ENCODE measurements at places on chromosomes 2 and 18. TPM values are rescaled to one million over a fixed set of nuclear protein-coding genes. Genes with fewer than 3 reads are reported as not detected.
A peak's percentile ranks its signal among the peaks of the same experiment; 100 is the strongest.

DNA sequence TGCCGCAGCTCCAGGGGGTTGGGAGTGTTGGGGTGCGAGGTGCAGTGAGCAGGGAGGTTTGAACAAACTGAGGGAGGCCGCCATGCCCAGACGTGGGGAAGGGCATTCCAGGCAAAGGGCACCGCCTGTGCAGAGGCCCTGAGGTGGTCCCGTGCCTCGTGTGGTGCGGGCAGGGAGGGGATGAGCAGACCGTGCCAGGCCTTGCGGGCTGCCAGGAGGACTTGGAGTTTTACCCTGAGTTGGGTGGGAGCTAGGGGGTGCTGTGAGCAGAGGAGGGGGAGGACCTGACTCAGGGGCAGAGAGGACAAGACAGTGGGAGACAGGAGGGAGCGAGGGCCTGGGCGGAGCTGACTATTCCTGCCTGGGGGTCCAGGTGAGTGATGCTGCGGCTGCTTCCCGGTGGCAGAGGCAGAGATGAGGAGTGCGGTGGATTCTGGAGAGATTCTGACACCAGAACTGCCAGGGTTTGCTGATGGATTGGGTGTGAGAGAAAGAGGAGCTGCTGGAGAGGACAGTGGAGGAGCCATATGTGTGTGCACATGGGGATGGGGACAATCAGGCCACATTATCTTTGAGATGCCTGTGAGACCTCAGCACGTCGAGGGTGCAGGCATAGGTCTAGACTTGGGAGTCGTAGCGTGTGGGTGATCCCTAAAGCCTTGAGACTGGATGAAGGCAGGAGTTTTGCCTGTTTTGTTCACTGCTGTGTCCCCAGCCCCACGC lies 23.4 kb downstream of the ZAP70 start:
- no peak for ATAC-seq

- ATAC-seq = no peak
Observed at GRCh38 chr2:24908461-24908901, 11.6 kb downstream of the ADCY3 start.

DNA sequence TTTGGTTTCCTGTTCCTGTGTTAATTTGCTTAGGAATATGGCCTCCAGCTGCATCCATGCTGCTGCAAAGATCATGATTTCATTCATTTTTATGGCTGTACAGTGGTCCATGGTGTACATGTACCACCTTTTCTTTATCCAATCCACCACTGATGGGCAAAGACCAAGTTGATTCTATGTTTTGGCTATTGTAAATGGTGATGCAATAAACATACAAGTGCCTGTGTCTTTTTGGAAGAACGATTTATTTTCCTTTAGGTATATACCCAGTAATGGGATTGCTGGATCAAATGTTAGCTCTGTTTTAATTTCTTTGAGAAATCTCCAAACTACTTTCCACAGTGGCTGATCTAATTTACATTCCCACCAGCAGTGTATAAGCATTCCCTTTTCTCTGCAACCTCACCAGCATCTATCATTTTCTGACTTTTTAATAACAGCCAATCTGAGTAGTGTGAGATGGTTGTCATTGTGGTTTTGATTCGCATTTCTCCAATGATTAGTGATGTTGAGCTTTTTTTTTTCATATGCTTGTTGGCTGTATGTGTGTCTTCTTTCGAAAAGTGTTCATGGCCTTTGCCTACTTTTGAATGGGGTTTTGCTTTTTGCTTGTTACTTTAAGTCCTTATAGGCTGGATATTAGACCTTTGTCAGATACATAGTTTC lies 19.4 kb downstream of the EXOC6B start:
- no peak for ATAC-seq

DNA sequence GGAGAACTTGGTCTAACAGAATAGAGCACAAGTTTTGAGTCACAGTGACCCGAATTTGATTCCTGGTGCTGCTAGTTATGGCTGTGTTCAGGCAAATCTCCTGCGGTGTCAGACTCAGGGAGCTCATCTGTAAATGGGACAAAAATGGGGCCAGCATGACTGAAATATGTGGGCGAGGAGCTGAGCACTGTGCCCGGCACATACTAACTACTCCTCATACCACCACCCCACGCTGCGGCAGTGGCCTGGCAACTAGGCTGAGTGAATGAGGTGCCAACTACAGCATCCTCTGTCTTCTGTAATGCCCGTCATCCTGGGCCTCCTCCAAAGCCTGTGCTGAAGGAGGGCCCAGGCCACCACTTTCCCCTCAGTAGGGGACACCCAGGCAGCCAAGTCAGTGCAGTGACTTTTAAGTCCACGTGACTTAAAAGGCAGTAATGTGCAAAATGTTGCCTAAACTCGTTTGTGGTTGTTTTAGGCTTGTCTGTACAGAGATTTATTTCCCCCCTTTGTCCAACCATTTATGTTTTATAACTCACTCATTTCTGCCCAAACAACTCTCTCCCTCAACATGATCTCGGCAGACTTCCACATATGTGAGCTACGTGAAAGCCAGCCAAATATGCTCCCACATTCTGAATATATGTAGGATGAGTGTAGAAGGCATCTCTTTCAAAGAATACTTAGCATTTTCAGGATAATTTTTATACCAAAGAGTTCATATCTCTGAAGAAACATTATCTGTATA lies 773.7 kb downstream of the TSN start:
- ATAC-seq = no peak

DNA sequence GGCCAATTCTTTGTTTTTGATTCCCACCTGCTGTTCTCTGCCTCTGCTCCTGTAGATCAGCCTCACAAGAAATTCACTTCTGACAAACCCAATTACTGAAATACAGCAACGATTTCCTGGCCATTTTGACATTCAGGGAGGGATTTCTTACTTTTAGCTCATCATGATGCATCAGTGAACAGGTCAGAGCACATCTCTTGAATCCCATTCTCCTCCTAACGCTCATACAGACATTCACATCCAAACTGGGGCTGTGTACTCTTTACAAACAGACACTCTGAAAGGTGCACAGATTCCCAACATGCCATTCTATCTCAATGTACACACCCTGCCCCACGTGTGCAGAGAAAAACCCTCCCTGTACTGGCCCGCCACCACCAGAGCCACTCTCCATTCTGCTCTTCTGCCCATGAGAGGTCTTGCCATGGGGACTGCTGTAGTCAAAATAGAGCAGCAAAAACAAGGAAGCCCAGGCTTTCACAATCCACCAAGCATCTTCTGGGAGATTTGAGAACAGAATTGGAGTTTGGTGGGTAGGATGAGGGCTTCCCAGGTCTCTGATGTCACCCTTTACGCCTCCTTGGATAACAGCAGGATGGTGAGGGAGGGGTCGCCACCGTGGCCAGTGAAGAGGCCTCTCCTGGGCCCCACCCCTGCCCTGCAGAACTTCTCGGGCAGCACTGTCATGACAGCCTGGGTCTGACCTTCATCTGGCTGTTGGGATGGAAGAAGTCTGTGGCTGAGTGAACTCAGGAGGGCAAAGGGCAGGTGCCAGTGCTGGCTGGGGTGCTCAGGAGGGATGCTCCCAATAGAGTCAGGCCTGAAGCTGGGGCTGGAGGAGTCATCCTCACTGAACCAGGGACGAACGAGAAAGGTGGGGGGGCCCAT lies 41.9 kb upstream of the ZFP36L2 start:
- ATAC-seq = peak; percentile 6

DNA sequence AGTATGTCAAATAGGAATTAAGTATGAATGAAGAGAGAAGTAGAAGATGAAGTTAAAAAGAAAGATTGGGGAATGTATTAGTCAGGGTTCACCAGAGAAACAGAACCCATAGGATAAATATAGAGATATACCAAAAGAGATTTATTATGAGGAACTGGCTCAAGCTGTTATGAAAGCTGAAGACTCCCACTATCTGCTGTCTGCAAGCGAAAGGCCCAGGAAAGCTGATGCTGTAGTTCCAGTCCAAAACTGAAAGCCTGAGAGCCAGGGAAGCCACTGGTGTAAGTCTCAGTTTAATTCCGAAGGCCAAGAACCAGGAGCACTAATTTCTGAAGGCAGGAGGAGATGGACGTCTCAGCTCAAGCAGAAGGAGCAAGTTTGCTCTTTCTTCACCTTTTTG lies 200.9 kb upstream of the FN1 start:
- ATAC-seq = no peak

GRCh38 chr2:97871096-97871780 lies 124.5 kb downstream of the TMEM131 start:
- ATAC-seq = peak; percentile 13

- no peak for ATAC-seq
Observed at GRCh38 chr2:223396993-223397392, 205.2 kb downstream of the SCG2 start.

DNA sequence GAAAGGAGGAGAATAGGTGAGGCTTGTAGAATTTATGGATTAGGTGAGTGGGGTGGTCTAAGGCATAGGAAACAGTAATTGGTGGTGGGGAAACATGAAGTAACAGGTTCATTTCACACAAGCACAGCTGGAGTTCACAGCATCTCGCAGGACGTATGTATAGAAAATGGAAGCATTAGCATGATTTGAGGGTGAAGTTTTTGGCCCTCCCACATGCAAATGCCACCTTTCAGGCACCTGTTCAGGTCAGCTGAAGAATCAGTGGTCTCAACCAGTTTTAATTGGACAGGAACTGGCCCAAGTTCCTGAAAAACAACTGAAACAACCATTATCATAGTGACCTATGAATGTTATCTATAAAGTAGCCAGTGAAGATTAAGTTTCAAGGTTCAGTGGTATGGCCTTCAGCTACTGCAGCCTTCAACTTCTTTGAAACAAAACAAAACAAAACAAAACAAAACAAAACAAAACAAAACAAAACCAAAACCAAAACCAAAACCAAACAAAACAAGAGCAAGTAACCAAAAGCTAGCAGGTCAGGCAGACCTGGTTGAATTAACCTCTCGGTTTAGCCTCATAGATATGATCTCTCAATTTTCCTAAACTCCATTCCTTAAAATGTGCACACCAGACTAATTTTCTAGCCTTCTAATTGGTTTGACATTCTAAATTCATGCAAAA lies 102.1 kb upstream of the SPHKAP start:
- no peak for ATAC-seq

- no peak for ATAC-seq
Observed at GRCh38 chr2:148640767-148641166, 3.8 kb upstream of the EPC2 start.

DNA sequence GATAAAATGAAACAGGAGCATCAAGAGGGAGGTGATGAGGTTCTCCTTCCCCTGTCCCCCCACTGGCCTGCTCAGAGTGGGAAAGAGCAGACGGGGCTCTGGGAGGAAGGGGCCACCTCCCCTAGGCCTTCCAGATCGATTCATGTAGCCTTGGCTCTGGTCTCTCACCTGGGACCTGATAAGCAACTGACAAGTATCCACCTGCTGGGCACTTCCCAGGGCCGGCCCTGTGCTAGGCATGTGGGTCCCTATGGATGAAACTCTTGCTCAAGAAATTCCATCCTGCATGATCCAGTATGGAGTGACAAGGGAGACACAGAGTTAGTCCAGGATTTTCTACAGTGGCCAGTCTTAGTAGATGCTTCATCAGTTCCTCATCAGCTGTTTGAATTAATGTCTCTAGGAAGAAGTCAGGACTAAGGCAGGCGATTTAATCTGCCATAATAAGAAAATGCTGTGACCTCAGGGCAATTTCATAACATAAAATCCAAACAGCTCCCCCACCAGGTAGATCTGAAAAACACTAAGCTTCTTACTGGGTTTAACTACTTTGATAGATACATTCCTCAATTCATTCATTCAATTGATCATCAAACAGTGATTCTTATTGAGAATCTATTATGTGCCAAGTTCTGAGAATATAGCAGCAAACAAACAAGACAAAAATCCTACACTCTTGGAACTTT lies 44.7 kb upstream of the ZFP36L2 start:
- no peak for ATAC-seq

DNA sequence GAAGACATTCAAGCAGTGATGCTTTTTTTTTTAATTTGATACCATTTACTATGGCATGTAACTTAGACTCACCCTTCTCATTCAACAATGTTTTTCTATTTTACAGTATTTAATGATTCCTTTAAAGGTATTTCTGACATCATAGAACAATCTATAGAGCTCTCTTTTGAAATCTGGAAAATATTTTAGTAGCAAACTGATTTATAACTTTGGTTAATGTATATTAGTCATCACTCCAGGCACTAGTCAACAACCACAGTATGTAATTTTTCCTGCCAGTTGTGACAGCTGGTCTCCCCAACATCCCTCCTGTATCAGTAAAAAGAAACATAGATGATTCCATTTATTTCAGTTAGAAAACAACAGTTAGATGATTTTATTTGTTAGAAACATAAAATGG lies 122.9 kb downstream of the LCLAT1 start:
- ATAC-seq = no peak

- ATAC-seq = no peak
Observed at GRCh38 chr2:12009323-12009905, 263.0 kb downstream of the LPIN1 start.

DNA sequence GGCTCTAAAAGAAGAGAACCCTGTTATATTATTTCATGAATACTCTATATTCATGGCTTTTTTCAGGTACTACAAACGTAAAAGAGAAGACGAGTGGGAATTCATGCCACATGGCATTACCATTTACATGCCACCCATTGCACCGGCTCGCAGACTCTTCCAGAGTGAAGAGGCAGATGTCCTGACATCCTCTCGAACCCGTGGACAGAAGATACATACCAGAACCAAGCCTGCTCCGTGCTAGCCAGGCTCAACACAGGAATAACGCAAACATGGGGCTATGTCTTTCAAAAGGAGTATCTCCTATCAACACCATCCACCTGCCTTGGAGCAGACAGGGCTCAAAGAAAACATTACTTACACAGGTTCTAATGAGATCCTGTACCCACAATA lies 168.8 kb downstream of the THADA start:
- ATAC-seq = no peak

GRCh38 chr18:73852789-73853549 lies 294.7 kb downstream of the FBXO15 start:
- no peak for ATAC-seq

DNA sequence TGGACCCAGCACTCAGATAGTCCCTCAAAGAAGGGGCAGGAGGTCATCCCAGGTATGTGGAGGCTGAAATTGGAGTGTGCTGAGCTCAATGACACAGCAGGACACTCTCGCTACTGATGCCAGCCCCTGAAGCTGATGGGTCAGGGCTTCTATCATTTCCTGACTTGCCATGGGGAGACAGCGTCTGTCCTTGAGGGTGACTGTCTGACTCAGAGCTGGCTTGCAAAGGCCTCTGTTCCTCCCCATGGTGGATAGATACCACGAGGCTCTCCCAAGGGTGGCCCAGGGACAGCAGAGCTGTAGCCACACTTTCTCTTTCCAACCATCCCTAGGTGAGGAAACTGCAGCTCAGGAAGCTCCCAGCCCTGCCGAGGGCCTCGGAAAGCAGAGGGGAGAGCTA lies 10.8 kb downstream of the ALPG start:
- ATAC-seq = no peak

DNA sequence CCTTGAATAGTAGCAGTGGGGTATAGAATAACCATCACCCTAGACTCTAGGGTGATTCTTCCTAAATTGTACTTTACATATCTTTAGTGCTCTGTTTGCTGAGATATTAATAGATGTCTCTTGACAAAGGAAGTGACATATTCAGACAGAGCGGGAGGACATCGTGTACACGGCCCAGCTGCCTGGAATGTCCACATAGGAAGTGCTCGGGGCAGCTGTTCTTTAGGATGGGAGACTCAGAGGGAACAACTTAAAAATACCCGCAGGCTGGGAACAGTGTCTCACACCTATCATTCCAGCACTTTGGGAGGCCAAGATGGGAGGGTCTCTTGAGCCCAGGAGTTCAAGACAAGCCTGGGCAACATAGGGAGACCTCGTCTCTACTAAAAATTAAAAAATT lies 206.1 kb downstream of the FAM210A start:
- no peak for ATAC-seq

Gene GAREM2
- 3.0 TPM for total RNA-seq

Gene DNER
- 84.6 TPM for total RNA-seq
